ENCODE measurements at places on chromosomes 1 and 21.
A peak's percentile ranks its signal among the peaks of the same experiment; 100 is the strongest.

GRCh38 chr1:174167265-174167803 lies 8.0 kb downstream of the RABGAP1L start:
- no peak for DNase-seq

GRCh38 chr1:19009882-19010321 lies 53.4 kb upstream of the IFFO2 start:
- no peak for DNase-seq

DNA sequence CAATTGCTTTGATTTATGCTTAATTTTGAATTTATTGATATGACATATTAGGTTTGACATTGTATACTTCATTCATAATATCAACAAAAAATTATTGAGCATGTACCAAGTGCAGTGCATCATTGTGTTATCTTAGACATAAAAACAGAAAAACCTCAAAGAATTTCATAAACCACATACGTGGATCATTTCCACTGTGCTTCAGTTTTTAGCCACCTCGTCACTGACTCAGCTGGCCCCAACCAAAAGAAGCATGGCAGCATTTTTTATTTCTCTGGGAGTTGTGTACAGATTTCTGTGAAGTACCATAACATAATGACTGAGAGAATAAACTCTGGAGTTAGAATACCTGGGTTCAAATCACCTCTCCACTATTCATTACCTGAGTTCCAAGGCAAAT lies 95.6 kb upstream of the C1orf87 start:
- no peak for DNase-seq

DNA sequence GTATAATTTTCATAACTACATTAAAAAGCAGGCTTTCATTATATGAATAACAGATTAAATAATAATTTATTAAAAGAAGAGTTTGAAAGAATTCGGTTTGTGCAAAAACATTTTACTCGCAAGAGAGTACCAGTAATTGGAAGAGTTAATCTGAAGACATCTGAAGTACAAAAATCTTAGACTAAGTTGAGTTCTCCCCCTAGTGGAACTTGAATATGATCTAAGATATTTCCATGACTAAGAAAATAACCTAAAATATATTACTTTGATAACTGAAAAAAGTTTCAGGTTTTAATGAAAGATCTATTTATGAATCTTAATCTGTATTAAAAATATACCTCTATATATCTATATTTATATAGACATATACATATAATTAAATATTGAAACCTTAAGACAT lies 112.5 kb upstream of the GFI1 start:
- no peak for DNase-seq

DNA sequence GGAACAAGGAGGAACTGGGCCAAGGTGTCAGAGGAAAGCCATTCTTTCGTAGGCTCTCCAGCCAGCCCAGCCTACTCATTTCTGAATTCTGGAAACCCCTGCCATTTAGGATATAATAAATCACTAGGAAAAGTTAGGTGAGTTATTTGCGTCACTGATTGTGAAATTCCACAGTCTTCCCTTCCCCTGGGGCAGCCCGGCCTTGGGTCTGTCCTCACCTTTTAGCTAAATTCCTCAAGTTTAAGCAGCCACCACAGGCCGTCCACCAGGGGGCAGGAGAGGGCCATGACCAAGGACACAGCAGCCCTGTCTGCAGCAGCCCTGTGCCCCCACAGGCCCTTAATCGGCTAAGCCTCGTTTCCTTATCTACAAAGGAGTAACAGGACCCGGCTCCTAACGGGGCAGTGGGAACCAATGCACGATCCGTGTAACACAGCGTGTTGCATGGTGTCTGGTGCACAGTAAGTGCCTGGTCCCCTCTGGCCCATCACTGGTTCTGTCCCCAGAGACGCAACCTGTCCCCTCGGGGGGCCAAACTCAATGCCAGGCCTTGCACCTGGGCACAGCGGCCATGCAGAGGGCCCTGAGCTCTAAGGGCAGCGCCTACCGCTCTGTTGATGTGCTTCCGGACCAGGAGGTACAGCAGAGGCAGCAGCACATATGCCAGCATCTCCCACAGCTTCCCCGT lies 18.1 kb downstream of the GPR157 start:
- DNase-seq = no peak

DNA sequence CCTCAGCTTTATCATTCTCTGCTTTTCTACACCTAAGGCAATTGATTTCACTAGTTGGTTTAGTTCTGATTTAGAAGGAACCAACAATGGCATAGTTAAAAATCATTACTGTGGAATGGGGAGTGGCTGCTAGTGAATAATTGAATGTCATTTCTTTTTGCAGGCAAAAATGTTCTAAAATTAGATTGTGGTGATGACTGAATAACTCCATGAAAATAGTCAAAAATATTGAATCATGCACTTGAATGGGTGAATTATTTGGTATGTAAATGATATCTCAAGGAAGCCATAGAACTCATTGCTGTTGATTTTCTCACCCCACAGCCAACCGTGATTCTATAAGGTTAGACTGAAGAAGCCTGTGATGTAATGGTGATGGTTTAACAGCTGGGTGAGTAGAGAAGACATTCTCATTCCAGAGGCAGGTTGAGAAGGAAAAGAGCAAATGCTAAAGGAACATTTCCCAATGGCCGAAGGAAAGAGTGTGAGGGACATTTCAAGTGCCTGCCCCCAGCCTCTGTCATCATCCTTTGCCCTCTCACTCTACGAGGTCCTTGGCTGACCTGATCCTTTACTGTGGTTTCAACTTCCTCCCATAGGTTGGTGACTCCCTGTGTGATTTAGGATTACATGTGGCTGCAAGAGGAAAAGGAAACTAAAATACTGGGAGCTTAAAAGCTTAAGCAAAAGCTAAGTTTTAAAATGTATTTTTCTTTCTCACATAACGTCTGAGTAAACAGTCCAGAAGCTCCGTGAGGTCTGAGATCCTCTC lies 12.5 kb downstream of the OVAAL start:
- no peak for DNase-seq

GRCh38 chr1:109483672-109484518 lies at the start of gene ATXN7L2:
ATXN7L2 (plus strand) TSS chr1:109483905; CDS start chr1:109483954, 49 bp downstream.
- DNase-seq = peak; percentile 57

GRCh38 chr21:36686955-36687354 lies 12.0 kb upstream of the SIM2 start:
- DNase-seq = no peak

- no peak for DNase-seq
Observed at GRCh38 chr21:33781121-33781520, 134.5 kb downstream of the ATP5PO start.

DNA sequence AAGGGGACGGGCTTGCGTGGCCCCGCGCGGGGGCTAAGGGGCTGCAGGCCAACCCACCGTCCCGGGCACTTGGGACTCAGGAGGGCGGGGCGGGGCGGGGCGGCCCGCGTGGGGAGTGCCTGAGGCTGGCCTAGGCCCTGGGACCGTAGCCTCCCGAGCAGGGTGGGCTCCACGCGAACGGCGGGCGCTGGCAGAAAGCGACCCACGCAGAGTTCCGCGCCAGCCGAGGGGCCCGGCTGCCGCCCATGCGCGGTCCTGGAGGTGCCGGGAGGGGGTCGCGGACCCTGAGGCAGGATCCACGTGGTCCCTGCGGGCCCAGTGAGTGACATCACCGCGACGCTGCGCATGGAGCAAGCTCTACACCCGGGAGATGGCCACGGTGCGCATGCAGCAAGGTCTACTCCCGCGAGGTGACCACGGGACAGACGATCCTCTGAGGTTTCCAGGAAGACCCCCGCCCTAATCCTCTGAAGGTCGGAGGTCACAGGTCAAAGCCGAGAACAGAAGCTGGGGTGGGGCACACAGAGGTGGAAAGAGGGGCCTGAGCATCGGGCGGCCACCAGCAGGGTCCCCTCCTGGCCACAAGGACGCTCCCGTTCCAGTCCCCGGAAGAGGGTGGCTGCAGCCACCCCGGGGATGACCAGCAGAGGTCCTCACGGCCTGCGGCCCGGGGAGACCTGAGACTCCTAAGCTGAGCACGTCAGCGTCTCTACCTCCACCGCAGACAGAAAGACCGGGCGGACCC lies 13.5 kb upstream of the SLC19A1 start:
- DNase-seq = no peak

DNA sequence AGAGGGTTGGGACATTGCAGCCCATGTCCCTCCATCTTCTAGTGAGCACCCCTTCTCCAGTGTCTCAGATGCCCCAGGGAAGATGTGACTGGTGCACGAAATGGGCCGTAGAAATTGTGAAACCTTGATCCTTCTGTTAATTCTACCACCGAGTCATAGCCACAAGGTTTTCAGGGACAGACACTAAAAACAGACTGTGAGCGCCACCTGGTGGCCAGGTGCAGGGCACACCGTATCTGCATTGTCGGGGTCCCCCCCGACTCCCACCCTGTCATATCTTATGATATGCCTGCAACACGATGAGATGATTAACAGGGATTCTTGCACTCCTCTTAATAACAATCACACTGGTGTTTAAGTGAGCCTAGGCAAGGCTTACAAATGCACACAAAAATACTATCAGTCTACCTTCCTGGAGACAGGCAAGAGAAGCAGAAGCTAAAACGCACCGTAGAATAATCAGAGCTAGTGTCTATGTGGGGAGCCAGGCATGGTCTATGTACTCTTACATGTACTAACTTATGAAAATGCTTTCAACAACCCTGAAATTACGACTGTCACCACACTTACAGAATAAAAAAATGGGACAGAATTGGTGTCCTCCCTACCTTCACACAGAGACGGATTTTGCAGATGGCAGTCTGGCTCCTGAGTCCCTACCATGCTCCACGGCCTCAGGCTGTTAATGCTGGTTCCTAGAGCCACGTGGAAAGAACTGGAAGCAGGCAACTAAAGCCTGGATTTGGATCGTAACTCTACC lies 57.9 kb downstream of the FHAD1 start:
- peak; percentile 7 for DNase-seq

DNA sequence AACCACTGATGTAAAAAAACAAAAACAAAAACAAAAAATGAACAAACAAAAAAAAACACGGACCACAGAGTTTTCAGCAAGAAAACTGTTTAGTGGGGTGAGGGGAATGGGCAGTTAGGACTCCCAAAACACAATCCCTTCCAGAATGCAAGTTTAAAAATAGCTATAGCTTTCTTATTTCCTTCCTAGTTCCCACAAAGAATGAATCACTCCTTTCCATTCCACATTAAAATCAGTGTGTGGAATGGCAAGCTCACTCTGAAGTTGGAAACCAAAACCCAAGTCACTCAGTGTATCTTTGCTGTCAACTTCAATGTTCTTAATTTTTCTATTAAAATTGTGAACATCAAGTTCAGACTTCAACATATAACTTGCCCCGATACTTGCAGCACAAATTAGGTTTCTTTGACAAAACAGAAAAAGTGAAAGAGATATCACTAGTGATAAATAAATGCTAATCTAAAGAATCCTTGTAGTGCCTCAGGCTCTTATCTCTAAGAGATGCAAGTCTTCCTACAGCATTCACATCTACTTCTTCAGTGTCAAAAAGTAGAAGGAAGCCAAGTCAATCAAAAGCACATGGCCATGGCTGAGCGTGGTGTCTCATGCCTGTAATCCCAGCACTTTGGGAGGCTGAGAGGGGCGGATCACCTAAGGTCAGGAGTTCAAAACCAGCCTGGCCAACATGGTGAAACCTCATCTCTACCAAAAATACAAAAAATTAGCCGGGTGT lies 45.5 kb downstream of the TOR3A start:
- no peak for DNase-seq

DNA sequence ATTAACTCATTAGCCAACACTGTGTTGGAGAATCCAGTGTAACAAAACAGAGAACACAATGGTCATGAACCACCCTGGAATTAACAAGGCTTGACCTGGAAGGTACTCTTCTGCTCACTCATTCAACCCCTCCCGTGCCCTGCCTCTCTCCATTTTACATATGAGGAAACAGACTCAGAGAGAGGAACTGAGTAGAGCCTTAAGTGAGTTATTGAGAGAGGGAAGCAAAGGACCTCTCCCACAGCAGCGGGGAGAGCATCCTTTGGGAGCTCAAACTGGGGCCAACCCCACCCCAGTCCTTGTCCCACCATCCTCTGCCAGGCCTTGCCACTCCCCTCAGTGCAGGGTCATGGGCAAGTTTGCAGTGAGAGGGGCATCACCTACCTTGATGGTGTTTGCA lies 1.4 kb downstream of the S100A12 start:
- no peak for DNase-seq

DNA sequence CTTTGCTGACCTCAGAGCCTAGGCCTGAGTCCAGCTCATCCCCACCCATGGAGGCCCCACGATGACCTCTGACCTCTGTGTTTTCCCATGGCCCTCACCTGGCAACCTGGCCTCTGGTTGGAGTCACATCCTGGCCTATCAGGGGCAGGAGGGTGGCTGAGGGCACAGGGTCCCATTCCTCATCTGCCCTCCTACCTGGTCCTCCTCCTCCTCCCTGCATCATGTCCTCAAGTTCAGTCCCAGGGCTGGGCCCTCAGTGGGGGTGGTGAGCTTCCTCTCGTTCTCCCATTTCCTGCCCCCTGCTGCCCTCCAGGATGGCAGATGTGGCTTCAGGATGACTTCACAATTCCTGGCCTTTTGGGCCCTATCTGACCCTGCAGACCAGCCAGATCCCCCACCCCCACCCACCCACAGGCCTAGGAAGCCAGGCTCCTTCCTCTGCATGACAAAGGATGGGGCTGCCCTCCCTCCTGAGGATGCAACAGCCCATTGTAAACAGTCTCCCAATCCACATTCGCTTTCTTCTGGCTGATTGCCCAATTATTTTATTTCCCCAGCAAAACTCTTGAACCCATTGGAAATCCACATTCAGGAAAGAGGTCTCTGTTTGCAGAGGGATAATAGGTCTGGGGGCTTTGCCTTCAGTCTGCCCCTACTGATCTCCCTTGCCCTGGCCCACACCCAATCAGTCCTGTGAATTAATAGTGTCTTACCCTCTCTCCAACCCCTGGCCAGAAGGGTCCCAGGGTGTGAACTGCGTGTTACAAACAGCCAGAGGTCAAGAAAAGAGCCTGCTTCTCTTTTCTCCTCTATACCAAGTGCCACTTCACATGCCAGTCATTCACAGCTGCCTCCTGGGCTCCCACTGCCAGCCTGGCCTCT lies 10.3 kb upstream of the LEFTY1 start:
- DNase-seq = no peak

- no peak for DNase-seq
Observed at GRCh38 chr21:45439901-45440461, 35.0 kb downstream of the COL18A1 start.

DNA sequence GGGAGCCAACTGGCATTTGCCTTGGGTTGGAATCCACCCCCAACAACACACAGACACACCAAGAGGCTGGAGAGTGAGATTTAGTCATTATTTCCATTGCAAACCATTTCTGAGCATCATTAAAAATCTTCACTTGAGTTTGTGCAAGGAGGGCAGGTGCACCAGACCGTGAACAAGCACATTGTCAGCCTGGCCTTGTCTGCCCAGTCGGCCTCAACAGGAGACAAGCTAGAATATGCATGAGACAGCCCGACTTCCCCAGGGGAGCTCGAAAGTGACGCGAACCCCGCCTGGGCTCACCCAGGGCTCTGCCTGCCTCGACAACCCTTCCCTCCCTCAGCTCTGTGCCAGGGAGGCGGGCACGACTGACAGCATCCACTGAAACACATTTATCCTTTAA lies 15.4 kb upstream of the GUCA2B start:
- DNase-seq = no peak

- no peak for DNase-seq
Observed at GRCh38 chr1:226602186-226603021, 53.8 kb downstream of the STUM start.
